Cardiac muscle cell (in vitro differentiated cells and primary cell): ENCODE measurements at places on chromosomes 4 and X. TPM values are rescaled to one million over a fixed set of nuclear protein-coding genes. Genes with fewer than 3 reads are reported as not detected.

Gene SSX2B
- polyA plus RNA-seq, result not detected in 2 replicates

Gene GABRA4
- 0.42 and 0.45 TPM in 2 replicates for polyA plus RNA-seq

Gene GUCY1B1
- polyA plus RNA-seq, result 19.1 and 34.6 TPM in 2 replicates

Gene MFAP3L
- polyA plus RNA-seq, result 2.3 and 5.2 TPM in 2 replicates

Gene IGSF1
- 6.5 and 7.5 TPM in 2 replicates for polyA plus RNA-seq

Gene BST1
- polyA plus RNA-seq, result 0.24 and 0.35 TPM in 2 replicates

Gene TNMD
- polyA plus RNA-seq, result 1.1 and 6.9 TPM in 2 replicates

Gene XKRX
- 0.89 and 1.1 TPM in 2 replicates for polyA plus RNA-seq

Gene RBMXL3
- polyA plus RNA-seq, result not detected in 2 replicates

Gene GPAT3
- 3.1 and 5.1 TPM in 2 replicates for polyA plus RNA-seq
